ENCODE measurements at places on chromosomes 2 and 18. TPM values are rescaled to one million over a fixed set of nuclear protein-coding genes. Genes with fewer than 3 reads are reported as not detected.

DNA sequence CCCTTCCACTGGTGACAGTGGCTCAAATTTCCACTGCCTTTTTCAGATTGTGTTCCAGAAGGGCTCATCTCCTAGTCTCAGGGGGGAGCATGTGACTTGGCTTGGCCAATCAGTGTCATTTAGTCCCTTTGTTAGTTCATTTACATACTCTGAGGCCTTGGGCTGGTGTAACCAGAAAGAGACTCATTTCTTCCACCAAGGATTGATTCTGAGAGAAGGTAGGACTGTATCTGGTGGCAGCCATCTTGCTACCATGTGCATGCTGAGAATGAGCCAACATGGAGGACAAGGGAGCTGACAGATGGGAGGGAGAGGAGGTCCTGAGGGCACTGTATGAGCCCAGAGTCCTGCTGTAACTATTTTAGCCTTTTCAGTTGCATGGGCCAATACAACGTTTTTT, 191.7 kb downstream of the THSD7B start:
- no peak for DNase-seq

SAG gene
- total RNA-seq: not detected

WNT10A gene
- not detected for total RNA-seq

- DNase-seq: no peak
Measured at GRCh38 chr2:143801561-143801960, 672.3 kb downstream of the ARHGAP15 start.

GRCh38 chr2:53312721-53313120, 454.9 kb upstream of the CHAC2 start:
- no peak for DNase-seq

GRCh38 chr2:44004735-44005602, 9.2 kb upstream of the LRPPRC start:
- DNase-seq: no peak

- DNase-seq: no peak
Measured at GRCh38 chr2:23460993-23461392, 76.0 kb downstream of the KLHL29 start.

DNA sequence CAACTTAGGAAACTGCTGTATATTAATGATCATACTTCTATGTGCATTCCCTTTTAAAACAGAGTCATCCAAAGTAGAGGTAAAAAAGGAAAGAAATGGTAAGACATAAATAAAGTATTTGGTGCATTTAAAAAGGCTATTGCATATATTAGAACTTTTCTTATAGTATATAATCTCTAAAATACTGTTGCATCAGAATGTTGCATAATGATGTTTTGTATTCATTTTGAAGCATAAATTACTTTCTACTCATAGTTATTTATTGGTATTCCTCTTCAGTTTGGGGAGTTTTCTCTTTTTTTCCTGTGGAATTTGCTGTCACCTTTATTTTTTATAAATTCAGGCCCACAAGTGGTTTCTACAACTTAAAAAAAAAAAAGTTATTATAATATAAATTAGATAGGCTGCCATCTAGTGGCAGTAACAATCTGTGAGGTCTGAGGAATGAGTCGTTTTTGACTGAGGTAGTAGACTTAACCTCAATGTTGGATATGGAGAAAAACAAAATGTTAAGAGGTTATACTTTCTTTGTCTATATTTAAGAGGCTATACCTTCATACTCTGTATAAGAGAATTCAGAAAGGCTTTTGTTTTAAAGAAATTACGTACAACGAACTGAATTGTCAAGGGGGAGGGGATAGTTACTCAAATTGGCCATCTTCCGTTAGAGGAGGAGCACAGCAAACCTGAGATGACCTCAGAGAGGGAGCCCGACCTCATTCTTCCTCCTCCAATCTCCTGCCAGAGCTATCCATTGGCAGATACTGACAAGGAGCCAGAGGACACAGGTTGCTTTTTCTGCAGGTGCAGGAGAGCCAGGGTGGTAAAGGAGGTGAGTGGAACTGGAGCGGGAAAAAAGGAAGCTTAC, 23.8 kb downstream of the ANKAR start:
- DNase-seq: peak; percentile 25

- no peak for DNase-seq
Measured at GRCh38 chr2:214575030-214575429, 164.2 kb downstream of the VWC2L start.

DNA sequence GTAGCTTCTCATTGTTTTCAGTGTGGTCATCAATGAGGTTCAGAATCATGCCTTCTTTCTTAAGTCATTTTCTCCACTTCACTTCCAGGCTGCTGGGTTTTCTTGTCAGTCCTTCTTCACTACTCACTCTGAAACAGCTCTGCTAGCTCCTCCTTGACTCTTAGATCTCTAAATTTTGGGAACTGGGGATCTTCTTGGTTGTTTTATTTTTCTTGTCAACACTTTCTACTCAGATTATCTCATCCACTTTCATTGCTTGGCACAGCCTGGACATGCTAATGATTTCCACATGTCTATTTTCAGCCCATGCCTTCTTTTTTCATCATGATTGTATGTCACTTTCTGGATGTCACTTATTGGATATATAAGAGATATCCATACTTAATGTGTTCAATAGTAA, 517.8 kb upstream of the DSEL start:
- DNase-seq: no peak

- DNase-seq: no peak
Measured at GRCh38 chr2:33704406-33704855, 105.3 kb upstream of the FAM98A start.

DNA sequence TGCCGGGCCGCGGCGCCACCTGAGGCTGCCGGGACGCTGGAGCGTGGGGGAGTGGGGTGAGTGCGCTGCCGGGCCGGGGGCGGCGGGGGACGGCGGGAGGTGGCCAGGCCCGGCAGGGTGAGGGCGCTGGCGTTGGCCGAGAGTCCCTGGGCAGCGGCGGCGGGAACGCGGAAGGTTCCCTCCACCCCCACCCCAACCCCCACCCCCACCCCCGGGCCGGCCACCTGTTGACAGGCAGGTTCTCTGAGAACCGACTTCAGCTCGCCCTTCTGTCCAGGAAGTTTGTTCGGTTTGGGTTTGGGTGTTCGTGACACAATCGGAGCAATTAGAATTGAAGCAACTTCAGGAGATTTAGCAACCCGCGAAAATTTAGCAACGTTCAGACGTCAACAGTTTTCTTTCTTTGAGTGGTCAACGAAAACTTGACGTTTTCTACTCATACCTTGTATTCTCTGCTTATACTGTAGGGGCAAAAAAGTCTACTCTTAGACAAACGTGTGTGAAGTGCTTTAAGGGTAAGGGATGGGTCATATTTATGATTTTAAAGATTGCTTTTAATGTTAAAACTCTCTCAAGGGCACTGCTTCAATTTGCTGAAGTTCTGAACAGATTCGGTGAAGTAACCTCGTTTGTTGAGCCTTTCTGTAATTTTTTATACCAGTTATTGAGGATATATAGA, 9.3 kb downstream of the OTX1 start:
- DNase-seq: no peak
